Stimulated activated CD4-positive, alpha-beta T cell treated with anti-CD3 and anti-CD28 coated beads, Interleukin-15, amount 100 ng/mL, for 1 hour (primary cell): ENCODE measurements at places on chromosomes 1 and 21.

- DNase-seq, result no peak
Observed at GRCh38 chr1:72288886-72289285, 6.5 kb upstream of the NEGR1 start.

DNA sequence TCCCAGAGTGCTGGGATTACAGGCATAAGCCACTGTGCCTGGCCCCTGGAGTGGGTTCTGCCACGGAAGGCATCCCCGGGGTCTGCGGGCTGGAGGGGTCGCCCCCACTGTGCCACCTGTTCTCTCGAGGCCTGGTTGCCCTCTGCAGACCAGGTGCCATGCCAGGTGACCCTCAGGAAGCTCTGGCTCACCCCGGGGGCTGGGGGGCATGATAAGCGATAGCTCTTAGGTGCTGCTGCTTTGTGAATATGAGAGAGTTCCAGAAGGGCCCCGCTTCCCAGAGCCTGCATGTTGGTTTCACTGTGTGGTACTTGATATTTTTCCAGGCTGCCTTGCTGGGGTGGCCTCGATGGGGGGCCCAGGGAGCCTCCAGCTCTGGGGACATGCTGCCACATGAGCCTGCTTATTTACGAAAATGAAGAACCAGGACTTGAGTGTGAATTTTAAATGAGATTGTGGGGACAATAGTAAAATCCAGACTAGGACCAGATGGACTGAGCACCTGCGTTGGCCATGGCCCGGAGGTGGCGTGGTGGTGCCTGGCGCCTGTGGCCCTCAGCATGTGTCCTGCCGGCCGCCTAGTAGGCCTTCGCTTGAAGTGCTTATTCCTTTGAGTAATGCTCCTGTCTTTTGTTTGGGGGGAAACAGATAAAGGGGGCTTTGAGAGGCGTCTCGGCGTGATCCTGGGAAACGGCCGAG is 7.3 kb downstream of the SKI start:
- DNase-seq, result no peak

GRCh38 chr21:15293240-15293639 is 228.4 kb upstream of the NRIP1 start:
- no peak for DNase-seq

DNA sequence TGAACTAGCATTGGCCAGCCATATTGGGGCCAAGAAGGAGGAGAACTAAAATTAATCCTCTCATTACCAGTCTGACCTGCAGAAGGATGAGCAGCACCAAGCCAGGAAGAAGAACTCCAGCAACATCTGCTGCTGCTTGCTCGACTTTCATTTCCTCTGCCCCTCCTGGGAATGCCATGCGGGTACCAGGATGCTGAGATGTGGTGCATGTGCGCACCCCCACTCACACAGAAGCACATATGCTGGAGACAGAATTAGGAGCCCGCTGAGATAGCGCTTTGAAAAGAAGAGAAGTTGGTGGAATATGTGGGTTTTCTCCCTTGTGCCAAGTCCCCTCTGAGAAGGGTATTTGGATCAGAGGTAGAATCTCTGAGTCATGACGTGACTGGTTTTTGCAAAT is 70.4 kb downstream of the PLXNA2 start:
- DNase-seq, result no peak

DNA sequence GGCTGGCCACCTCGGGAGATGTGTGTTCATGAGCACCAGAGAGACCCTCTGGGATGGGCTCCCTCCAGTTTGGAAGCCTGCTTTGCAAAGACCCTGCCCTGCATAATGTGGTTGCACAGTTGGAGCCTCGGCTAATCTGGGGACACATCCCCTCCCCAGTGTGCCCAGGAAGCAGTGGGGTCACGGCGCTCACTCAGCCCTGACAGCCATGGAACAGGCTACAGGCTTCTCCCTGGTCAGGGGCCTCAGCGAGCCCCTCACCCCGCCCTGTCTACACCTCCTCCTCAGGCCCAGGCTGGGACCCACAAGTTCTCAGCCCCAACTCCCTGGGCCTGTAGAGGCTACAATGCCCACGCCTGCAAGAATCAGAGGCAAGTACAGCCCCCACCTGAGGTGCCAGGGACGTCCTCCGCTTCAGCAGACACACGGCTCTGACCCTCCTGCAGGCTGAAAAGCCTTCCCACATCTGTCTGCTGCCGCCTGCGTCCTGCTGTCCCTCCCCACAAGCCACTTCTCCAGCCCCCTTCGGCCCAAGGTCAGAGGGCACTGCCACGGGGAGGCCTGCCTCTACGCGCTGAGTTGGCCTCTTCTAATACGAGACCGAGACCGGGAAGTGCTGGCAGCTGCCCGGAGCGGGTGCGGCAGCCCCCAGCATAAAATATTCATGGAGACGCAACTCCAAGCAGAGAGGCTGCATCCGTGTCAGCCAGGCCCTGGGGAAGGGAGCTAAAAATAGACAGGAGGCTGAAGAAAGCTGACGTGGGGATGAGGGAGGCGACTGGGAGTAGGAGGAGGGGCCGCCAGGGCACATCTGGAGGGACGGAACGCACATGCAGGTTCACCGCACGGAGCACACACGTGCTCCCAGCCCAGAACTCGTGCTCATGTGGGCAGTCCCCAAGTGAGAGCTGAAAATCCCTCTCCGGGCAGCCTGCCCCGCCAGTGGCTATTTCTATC is 15.2 kb upstream of the GPR153 start:
- no peak for DNase-seq

DNA sequence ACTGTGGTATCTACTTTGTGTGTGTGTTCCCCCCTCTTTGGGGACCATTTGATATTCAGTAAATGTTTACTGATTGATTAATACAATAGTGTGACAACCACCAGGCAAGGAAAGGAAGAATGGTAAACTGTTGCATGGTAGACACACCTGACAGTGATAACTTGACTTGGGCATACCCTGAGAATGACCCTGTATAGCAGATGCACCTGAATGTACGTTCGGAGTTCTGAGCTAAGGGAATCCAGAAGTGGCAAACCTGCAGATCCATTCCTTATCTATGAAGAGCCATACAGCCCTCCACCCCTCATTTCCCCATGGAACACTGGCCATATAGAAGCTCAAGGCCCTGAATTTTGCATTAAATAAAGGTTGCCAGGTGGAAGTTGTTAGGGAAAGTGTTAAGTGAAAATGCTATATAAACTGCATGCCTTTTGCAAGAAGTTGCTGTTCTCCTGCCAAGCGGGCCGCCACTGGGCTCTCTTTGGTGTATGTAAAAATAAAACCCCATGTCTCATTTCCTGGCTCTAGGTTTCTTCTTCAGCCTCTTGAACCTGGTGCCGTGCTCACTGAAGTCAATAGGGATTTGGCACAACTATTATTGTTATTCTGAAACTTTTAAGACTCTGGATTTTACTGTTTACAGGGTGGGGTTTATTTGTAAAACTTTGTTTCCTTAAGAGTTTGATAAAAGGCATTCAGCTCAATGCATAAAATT is 32.6 kb upstream of the DENND1B start:
- DNase-seq, result no peak
